ENCODE measurements at places on chromosomes 2 and 18.
A peak's percentile ranks its signal among the peaks of the same experiment; 100 is the strongest.

DNA sequence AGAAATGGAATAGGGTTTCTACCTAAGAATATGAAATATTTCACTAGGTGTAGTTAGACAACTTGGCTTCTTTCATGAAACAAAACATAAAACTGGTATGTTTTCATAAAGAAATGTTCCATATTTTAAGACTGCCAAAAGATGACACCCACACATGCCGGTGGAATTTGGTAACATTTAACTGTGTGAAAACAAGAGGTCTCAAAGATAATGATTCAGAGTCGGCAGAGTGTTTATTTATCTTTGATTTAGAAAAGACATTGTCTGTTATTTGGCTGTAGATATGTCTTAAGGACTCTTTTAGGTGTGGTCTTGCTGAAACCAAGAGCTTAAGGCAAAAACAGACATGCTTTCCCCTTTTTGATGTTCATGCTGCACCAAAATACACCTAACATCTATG lies 63.5 kb upstream of the FN1 start:
- DNase-seq = no peak

GRCh38 chr18:79582978-79583377 lies 96.6 kb upstream of the CTDP1 start:
- DNase-seq = no peak

- no peak for DNase-seq
Observed at GRCh38 chr2:100212850-100213249, 70.5 kb upstream of the AFF3 start.

DNA sequence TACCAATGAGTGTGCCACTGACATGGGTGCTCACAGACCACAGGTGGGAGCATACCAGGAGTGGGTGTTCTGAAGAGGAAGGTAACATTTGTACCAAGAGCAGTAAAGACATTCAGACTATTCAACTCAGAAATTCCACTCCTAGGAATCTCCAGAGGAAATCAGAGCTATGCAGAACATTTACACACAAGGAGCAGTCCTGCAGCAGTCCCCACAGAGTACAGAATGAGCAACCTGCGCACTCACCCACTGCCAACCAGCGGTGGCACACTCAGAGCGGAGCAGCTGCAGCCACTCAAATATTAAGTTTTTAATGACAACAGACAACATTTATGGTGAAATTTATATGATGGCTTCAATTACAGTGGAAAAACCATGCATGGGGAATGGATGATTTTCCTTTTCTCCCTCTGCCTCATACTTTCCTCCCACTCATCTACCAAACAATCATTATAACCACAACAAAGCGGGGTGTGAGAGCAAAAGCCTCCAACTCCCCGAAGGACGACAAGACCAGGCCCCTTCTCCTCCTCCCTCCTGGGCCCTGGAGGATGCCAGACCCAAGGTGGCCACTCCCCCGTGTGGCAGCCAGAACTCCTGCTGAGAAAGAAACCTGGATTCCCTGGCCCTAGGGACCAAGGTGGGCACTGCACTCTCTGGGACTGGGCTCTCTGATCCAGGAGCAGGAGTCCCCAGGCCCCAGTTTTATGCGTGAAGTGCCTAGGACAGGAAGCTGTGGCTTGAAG lies 5.4 kb downstream of the HS6ST1 start:
- no peak for DNase-seq

DNA sequence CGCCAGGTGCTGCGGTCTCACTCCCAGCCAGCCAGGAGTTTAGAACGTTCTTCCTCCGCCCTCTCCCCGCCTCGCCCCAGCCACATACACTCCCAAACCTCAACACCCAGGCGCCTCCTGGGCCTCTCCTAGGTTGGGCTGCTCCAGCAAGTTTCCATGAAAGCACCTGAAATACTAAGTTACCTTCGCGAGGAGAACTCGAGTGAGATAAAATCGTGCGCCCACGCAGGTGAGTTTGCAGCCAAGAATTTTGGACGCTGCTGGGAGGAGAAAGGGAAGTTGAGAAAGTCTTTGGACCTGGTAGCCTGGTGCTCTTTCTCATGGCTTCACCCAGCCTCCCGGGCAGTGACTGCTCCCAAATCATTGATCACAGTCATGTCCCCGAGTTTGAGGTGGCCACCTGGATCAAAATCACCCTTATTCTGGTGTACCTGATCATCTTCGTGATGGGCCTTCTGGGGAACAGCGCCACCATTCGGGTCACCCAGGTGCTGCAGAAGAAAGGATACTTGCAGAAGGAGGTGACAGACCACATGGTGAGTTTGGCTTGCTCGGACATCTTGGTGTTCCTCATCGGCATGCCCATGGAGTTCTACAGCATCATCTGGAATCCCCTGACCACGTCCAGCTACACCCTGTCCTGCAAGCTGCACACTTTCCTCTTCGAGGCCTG lies at the start of gene GPR39:
Gene GPR39 (plus strand): TSS at position 83 of the 673 bp plus-strand sequence.
- no peak for DNase-seq

- DNase-seq = no peak
Observed at GRCh38 chr2:205405194-205405593, 277.1 kb upstream of the NRP2 start.

DNA sequence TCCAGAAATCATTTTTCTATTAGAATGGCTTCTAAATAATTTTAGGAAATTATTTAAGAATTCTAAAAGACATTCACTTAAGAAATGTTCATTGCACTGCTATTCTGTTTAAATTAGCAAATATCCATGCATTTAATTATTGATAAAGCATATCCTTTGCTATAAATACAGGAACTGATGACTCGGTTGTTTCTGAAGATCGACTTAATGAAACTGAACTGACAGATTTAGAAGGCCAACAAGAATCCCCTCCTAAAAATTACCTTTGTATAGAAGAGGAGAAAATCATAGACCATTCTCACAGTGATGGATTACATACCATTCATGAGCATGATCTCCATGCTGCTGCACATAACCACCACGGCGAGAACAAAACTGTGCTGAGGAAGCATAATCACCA lies 59.4 kb downstream of the SLC39A10 start:
- DNase-seq = no peak

- no peak for DNase-seq
Observed at GRCh38 chr18:33729556-33729955, 151.5 kb downstream of the ASXL3 start.

GRCh38 chr18:76953583-76954233 lies 131.4 kb downstream of the ZNF236 start:
- DNase-seq = peak; percentile 74

- peak; percentile 48 for DNase-seq
Observed at GRCh38 chr18:37107748-37108522, 279.0 kb downstream of the KIAA1328 start.

DNA sequence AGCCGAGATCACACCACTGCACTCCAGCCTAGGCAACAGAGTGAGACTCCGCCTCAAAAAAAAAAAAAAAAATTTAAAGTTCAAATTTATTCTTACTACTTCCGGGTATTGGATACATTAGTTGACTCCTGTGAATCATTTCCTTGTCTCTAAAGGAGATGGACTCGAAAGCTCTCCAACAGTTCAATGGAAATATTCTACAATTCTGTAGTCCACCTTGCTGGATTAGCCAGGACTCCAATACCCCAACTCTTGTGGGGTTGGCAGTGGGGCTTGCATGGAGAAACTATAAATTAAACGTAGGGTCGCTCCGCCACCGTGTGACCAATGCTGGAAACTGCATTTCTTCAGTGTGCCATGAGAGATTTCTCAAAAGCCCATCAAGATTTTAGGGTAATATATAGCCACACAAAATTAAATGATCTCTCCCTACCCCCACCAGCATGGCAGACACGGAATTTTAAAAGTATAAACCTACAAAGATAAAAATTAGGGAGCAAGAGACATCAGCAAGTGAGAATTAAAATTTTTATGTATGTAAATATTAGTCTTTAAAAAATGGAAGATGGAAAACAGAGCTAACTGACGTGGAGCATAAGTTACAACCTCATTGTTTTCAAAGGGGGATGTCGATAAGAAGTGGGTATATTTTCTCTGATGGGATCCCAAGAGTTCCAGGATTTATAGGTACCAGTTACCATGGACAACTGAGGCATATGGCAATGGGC lies 27.8 kb upstream of the GAREM2 start:
- DNase-seq = peak; percentile 47

DNA sequence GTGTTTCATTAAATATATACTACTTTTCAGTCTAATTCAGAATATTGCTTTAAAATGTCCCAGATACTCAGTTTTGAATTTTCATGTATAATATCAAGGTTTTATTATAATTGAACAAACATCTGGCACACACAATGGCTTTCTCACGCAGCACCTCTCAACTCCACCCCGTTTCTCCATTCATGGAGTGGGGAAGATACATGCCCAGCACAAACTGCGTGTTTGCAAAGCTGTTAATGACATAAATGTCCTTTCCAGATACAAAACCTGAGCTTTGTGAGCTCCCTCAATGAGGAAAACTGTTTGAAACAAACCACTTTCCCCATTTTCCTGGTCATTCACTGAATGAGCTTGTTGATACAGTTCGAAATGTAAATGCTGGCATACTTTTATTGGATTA lies 150.3 kb upstream of the RASGRP3 start:
- no peak for DNase-seq

- DNase-seq = no peak
Observed at GRCh38 chr2:176120364-176121189, 1.9 kb upstream of the HOXD9 start.

GRCh38 chr18:57956491-57956890 lies 87.5 kb upstream of the NEDD4L start:
- no peak for DNase-seq

DNA sequence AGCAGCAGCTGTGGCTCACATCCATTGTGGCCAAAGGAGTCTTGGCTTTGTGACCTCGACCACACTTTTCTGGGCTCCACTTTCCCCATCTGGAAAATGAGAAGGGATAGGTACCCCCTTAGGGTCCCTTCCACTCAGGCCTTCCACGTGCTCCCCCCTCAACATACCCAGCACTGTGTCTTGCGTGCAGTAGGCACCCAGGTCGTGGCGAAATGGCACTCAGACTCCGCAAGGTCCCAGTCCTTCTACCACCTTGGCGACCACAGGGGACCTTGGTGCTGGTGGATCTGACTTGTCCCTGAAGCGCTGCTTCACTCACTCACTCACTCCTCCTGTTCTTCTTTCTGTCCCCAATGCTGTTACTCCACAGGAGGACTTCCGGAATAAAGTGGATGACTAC lies 19.9 kb upstream of the SCLY start:
- DNase-seq = no peak

DNA sequence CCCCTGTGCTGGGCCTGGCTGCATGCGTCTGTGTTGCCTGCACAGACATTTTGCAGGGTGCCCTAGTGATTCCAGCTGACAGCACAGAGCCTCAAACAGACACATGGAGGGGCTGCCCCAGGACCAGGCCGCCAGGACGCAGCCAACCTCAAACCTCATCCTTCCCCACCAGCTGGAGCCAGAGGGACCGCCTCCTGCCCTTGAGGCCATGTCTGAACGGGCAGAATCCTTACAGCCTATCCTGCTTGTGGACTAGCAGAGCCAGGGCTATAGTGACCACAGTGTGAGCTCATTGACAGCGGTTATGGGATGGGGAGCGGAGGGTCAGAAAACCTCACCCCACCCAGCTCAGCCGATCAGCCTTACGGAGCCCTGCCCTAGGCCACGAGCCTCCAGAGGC lies 22.4 kb downstream of the ODC1 start:
- DNase-seq = no peak

- no peak for DNase-seq
Observed at GRCh38 chr18:50992351-50992762, 24.5 kb downstream of the ELAC1 start.

DNA sequence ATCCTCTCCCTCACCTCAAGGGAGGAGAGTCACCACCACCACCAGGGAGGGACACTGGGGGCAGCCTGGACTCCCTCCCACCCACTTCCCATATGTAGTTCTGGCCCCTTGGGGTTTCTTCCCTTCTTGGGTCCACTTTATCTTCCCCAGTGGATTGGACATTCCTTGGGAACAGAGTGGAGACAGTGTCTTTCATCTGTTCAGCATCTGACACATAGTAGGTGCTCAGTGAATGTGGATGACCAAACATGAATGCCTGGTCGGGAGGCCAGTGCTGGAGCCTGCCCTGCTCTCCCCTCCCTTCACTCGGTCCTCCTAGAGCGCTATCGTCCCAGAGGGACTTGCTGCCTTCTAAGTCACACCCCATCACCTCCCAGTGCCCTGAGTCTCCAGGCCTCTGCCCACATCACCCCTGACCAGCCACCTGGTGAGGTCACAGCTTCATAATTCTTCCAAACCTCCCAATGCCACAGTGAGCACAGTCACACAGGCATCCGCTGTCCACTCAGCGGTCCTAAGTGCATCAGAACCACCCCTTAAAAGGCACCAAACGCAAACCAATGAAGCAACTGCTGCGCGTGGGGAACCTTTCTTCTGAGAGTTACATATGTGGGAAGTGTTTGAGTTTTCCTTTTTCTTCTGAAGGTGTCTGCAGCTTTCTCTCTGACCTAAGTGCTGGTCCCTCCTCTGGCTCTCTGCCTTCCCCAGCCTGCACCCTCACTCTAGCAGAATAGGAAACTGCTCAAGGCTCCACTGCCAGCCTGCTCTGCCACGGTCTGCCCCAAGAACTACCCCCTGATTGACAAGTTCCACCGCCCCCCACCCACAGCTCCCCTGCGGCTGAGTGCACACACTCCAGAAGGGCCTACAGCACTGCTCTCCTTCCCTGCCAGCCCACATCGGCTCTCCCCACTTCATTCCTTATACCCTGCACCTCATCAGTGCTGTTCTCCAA lies 7.2 kb upstream of the SFXN5 start:
- DNase-seq = no peak

DNA sequence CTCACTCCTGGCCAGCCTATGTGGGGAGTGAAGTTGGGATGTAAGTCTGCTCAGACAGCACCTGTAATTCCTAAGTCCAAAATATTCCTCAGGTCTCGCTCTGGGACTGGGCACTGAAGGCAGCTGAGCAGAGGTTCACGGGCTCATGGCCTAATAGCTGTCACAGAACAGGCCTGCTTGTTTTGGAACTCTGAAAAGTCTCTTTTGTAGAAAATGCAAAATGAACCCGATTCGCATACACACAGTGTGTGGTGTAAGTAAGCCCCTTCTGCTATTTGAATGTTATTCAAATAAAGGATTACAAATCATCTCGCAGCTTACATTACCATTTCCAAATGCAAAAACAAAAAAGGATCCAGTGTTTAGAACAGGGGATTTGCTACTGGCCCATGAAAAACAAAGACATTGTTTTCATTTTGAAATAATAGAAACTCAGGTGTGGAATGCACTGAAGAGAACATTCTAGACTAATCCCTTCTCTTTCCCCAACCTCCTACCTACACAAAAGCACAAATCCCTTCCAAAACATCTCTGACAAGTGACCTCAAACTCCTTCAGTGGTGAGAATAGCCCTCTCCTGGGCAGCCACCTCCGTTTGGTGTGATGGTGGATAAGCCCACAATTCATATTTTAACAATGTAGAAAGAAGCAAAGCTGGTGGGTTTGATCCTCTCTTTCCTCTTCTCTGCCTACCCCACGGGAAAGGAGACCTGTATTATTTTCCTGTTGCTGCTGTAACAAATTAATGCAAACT lies 118.3 kb upstream of the NCK2 start:
- DNase-seq = no peak

- DNase-seq = no peak
Observed at GRCh38 chr2:205188239-205189138, 493.8 kb upstream of the NRP2 start.

GRCh38 chr2:239640210-239640609 lies 239.4 kb upstream of the HDAC4 start:
- DNase-seq = no peak

All from NCI-H510A (cell line).